D721Med (cell line): ENCODE measurements at places on chromosomes 16 and 17.
A peak's percentile ranks its signal among the peaks of the same experiment; 100 is the strongest.

- no peak for DNase-seq
These were observed 26.3 kb downstream of the VPS53 start for GRCh38 chr17:688100-688989.

GRCh38 chr16:28087140-28087660 is 23.7 kb upstream of the GSG1L start:
- no peak for DNase-seq

GRCh38 chr17:68318103-68318991 is 27.1 kb downstream of the ARSG start:
- DNase-seq = no peak

GRCh38 chr16:18979936-18980335 is 3.8 kb upstream of the TMC7 start:
- no peak for DNase-seq

DNA sequence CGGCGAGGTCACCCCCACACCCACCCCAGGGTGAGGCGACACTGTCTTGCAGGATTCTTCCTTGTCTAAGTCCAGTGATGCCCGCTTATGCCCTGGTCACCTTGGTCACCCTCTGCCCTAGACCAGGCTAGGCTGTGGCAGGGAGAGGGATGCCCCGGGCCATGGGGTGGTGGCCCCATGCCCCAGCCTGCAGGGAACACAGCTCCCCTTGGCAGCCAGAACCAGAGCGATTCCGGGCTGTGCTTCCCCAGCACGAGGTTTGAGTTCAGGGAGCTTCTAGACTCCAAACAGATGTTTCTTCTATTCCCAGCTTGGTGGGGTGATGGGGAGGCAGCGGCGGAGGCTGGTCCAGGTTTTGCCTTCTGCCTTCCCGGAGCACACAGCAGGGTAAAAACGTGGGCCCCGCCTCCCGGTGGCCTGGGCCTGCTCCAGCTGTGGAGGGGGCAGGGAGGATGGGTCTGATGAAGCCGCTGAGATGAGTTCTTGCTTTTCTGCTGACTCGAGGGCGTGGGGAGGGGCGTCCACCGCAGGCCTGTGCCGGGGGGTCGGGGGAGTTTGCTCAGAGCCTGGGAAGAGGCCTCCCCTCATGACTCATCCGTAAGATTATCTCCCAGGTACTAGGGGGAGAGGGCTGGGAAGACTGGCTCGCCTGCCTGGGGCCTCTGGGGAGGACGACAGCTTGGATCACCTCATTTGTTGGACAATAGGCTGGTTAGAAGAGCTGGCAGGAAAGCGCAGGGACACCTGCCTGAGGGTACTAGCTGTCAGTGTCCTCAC is 15.4 kb downstream of the SMTNL2 start:
- no peak for DNase-seq

- DNase-seq = no peak
These were observed 65.7 kb downstream of the TMEM132E start for GRCh38 chr17:34644941-34645550.

GRCh38 chr16:66039793-66040192 is 326.7 kb upstream of the CDH5 start:
- DNase-seq = no peak

- DNase-seq = no peak
These were observed 79.3 kb downstream of the AATF start for GRCh38 chr17:37028040-37028439.

DNA sequence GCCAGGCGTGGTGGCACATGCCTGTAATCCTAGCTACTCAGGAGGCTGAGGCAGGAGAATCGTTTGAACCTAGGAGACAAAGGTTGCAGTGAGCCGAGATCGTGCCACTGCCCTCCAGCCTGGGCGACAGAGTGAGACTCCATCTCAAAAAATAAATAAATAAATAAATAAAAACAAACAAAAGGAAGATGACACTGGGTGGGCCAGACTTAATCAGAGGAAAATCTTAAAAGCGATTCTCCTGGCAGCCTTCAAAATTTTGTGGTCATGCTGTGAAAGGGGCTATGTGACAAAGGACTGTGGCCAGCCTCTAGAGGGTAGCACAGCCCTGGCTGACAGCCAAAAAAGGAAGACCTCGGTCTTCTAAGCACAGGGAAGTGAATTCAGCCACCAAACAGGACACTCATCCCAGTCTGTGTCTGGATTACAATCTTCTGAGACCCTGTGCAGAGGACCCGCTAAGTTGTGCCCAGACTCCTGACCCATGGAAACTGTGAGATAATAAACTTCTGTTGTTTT is 391.1 kb downstream of the CNTNAP4 start:
- DNase-seq = no peak

DNA sequence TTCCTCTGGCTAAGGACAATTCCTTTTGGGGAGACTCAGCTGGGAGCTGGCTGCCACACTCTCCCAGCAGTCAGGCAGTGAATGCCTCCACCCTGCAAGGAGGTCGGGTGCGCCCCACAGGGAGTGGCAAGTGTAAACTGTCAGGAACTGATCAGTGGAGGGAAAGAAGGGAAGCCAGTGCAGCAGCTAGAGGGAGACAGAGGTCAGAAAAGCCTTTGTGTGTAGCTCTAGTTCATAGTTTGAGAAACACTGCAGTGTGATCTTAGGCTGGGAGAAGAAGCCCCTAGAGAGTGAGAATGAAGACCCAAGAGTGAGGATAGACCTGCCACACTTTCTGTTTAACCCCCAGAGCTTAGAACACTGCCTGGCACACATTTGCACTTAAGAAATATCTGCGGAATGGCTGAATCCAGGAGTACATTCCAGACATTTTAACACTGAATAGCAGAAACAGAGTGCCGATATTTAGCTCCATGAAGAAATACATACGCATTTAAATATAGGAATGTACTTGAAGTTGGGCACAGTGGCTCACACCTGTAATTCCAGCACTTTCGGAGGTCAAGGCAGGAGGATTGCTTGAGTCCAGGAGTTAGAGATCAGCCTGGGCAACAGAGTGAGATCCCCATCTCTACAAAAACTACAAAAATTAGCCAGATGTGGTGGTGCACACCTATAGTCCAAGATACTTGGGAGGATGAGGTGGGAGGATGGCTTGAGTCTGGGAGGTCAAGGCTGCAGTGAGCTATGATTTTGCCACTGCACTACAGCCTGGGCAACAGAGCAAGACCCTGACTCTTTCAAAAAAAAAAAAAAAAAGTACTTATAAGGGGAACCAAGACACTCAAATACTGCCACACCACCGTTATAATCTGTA is 11.1 kb upstream of the SLC5A11 start:
- peak; percentile 44 for DNase-seq

DNA sequence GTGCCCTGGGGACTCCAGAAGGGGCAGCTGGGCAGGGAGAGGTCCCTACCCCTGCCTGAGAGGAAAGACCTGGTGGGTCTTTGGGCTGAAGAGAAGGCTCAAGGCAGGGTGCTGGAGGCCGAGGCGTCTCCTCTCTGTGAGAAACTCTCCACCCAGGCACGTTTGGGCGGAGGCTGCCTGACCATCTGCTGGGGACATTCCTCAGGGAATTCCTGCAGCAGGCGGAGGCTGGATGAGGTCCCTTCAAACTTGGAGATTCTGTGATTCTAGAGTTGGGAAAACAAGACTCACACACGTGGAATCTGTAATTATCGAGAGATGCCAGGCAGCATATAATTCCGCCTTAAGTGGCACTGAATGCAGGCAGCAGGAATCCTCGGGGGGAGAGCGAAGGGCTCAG is 21.1 kb upstream of the PHF12 start:
- DNase-seq = no peak

GRCh38 chr17:28004344-28004743 is 38.1 kb upstream of the NLK start:
- no peak for DNase-seq

GRCh38 chr17:50079334-50080095 is 15.6 kb upstream of the PDK2 start:
- no peak for DNase-seq

DNA sequence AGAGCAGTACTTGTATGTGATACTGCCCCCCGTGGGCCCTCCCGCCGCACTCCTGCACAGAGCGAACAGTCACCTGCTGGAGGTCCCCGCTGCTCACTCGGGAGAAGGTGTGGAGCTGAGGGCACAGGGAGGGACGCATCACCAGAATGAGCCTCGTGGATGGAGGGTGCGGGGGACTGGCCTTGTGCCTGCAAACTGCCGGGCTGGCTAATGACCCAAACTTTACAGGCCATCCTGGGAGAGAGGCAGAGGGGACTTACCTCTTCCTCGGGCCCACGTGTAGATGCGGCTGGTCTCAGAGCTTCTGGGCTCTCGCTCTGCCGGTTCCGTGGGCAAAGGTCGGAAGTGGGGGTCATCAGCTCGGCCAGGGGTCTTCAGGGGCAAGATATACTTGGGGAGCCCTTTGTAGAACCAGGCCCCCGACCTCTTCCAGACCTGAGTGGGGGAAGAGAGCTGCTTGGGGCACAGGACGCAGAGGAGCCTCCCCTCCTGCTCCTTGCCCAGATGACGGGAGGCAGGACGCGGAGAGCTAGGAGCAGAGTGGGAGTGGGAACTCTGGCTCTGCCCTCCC is 65.5 kb upstream of the DOC2B start:
- DNase-seq = no peak

DNA sequence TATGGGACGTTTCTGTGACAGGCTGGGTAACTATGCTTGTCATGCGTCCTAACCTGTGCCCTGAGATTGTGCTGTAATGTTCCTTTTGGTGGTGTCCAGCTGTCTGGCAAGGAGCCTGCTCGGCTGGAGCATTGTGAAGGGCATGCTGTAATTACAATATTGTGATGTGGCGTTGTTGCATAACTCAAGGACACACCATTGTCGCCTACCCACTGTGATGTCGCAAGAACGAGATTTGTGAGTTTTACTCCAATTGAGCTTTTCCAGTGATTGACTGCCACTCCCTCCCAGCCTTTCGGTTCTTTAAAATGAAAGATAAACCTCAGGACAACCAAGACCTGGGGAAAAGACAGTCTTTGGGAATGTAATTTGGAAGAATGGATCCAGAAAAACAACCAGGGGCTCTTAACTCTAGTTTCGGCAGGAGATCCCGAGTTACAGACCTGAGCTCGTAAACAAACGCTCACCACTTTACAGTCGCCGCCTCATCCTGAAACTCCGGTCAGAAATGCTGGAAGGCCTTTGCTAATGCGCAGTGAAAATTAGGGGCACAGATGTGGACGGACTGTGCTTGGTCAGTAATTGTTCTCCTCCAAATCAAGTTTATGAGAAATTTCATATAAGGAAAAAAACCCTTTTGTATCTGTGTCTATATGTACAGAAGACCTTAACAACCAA is 1.3 kb downstream of the ZNF750 start:
- no peak for DNase-seq

- no peak for DNase-seq
These were observed 68.1 kb downstream of the ABCC6 start for GRCh38 chr16:16155234-16155633.

DNA sequence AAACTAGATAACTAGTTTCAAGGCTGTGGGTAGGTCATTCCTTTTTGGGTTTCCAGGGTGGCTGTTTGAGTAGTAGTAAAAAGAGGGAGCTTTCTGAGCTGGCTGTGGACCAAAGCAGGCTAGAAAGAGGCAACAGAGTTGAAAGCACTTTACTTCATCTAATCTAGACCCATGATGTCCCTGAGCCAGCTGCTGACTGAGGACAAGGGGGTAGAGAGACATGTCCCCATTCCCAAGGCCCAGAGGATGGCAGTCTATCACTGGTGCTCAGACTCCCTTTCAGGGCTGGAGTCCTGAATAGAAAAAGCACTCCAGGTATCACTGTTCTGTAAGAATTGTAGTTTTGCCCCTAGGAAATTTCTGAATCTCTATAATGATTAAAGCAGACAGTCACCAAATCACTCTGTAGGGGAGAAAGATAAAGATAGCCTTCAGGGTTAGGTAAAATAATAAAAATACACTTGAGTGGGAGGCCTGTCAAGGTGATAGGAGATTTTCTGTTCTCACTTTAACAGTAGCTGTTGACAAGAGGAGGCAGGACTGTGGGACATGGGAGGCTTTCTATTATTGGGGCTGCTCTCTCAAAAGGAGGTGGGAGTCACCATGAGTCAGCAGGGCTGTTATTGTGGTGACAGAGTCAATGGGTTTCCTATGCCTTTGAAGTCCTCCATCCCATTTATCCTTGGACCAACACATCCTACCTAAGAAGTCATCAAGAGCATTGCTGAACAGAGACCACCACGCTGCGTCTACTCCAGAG is 190.2 kb upstream of the MPHOSPH6 start:
- DNase-seq = no peak

DNA sequence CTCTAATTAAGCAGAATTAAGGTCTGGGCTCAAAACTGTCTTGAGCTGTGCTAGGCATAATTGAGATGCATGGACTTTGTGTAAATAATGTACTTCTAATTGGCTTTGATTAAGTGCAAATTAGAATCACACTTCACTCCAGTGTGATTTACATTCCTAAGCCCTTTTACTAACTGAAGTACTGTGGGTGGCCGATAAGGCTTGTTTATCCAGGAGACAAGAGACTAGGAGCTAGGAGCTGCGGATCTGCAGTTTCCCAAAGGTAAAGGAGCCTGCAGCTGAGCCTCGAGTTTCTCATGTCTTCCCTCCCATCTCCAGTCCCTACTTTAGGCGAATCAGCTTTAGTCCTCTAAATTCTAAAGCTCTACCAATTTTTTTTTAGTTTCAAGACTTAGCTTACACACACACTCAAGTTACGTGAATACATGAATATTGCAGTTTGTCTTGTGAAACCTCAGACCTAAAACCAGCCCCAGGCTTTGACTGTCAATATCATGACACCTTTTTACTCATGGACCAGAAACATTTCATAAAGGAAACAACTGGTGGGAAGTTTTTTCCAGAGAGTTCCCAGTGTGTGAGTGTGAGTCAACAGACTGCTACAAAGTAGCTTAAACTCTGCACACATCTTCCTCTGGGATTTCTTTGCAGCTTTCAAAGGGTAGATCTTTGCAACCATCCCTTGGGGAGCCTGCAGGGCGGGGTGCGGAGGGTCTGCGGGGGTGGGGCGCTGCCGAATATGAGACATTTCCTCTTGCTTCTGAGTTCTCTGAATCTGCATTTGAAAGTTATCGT is 113.9 kb upstream of the TBX2 start:
- DNase-seq = peak; percentile 29

DNA sequence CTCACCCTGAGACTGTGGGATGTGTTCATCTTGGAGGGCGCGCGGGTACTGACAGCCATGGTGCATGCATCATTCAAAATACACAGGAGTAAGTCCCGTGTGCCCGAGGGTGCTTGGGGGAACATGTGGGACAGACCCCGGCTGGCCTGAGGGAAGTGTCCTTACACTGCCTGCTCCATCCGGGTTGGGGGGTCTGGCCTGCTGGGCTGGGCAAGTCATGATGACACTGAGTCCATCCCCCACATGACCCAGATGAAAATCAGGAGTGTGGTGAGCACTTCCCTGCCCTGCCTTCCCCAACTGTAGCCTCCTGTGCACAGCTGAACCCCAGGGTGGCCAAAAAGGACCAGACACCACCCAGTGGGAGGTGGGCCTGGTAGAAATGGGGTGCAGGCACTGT is 10.8 kb downstream of the TBC1D26 start:
- no peak for DNase-seq

GRCh38 chr16:71870818-71871217 is 13.2 kb downstream of the ZNF821 start:
- no peak for DNase-seq

- no peak for DNase-seq
These were observed 418.4 kb upstream of the PMFBP1 start for GRCh38 chr16:72590151-72590937.
